M059J (cell line): ENCODE measurements at places on chromosomes 12 and 14.
A peak's percentile ranks its signal among the peaks of the same experiment; 100 is the strongest.

DNA sequence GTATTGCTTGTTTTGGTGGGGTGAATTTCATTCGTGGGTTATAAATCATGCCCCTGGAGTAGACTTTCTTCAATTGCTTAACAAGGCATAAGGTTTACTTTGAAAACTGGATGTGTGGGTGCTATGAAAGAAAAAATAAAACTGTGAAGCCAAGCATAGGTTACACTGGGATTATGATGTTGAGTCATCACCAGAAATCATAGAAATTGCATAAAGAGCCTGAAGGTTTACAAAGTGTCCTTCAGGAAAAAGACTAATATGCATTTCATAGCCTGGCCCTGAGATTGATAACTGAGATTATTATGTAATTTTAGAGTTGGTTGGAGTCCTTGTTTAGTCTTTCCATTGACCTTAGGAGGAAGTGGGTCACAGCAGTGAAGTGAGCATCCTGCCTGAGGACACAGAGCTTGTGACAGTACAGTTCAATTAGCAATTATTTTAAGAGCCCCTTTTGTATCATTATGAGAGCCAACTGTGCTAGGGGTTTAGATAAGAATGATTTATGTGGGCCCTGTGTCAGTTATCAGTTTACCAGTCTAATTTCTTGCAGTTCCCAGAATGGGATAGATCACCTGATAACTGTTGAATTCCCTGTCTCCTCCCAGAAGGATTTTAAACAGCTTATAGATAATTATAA, 13.6 kb downstream of the LRRK2 start:
- no peak for DNase-seq

- no peak for DNase-seq
These were observed 170.9 kb downstream of the SLC6A15 start for GRCh38 chr12:84741692-84742091.

DNA sequence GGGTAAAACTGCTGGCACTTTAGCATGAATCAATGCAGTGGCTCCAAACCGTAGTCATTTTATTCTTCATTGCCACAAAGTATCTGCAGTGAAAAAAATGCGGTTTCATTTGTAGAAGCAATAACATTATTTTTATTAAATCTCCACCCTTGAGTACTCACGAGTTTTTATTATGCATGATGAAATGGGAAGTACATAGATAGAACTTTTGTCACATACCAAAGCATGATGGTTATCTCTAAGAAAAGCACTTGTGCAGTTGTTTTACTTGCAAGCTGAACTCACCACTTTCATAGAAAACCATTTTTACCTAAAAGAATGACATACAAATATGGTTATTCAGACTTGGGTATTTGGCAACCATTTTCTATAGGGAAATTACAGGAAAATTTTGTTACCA, 90.3 kb downstream of the PELI2 start:
- no peak for DNase-seq

- no peak for DNase-seq
These were observed 234.7 kb downstream of the ADGRD1 start for GRCh38 chr12:131188131-131189050.

DNA sequence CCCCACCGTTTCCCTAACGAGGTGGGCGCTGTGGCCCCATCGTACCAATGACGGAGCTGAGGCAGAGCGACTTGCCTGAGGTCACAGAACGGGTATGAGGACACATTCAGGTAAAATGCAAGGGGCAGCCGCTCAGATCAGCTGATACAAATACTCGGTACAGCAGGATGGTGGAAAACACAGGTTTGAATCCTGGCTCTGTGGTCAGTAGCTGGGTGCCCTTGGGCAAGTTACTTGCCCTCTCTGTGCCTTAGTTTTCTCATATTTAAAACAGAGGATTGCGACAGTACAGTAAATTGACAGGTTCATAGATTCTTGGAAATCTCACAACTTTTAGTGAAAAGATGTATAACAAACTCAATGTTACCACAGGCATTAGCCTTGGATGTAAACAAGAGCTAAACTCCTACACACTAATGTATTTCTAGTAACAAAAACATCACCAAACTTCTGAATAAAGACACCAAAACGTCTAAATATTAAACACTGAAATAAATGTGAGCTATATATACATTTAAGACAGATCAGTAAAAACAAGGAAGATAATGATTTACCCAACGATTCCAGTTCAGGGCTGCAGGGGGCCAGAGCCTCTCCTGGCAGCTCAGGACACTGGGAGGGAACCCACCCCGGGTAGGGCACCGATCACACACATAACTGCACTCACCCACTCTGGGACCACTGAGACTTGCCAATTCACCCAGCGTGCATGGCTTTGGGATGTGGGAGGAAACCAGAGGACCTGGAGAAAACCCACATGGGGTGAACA, 128.4 kb downstream of the RBM19 start:
- DNase-seq = no peak

DNA sequence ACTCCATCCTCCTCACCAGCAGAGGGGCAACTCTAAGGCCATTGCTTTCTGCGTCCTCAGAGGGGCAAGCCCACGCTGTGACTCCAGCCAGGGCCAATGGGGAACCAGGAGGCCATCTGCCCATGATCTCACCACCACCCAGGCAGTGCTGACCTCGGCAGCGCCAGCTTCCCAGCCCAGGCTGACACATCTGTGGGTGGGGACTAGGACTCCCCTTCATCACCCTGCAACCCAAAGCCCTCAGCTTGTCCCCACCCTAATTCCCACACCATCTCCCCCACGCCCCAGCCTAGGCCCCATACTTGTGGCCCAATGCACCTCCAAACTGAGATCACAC, 58.6 kb downstream of the VWF start:
- DNase-seq = no peak

- peak; percentile 65 for DNase-seq
These were observed 354.3 kb downstream of the CEP128 start for GRCh38 chr14:80587096-80587724.

DNA sequence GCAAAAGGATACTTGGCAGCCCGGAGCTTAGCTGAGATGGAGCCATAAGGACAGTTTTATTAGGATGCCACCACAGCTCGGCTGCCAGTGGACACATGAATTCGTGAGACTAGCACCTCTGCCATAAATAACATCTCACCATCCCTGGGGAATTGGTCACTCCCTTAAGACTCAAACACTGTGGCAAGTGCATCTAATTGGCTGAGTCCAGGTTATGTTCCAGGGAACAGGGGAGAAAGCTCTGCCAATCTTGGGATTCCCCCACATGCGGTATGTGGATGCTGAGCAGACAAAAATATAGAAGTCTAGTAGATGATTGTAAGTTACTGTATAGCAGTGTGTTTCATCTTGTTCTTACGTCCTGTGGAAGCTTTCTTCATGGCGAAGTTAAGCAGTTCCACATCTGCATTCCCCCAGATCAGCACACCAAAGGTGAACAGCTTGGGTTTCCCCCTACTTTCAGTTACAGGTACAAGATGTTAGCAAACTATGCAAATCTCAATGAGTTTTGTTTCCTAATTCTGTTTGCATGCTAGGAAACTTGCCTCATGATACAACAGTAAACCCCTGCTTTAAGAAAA, 131.1 kb downstream of the ETV6 start:
- DNase-seq = no peak

- DNase-seq = peak; percentile 2
These were observed 58.3 kb downstream of the SIX1 start for GRCh38 chr14:60590991-60591414.

DNA sequence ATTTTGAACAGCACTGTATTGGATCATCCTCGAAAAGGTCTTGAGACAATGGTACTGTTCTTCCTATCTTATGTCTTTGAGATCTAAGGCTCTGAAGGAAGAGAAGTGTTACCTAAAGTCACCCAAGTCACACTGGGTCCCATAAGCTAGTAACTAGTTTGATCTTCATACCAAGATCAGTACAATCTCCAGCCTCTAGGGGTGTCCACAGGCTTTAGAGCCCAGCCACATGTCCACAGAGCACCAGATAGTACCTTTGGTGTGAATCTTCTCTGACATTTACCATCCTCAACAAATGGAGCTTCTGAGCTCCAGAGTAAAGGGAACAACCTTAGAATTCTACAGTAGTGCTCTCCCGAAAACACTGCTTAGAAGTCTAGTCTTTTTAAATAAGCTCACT, 78.7 kb downstream of the KSR2 start:
- DNase-seq = no peak

DNA sequence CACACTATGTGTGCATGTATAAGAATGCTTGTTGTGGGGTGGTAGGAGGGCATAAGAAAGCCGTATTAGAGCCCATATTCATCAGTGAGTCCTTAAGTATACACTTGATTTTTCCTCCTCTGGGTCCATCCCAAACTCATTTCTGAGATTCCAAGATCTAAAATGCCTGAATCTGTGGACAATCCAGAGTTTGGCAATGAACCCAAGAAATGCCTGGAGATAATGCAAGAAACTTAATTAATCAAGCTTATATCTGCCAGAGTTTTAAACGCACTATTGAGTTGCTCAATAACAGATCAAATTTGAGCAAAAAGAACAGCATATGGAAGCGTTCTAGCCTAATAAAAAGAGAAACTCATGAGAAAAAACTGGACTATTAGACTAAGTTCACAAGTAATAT, 143.4 kb upstream of the NAV3 start:
- no peak for DNase-seq

GRCh38 chr12:55847033-55847432, 4.3 kb upstream of the MMP19 start:
- peak; percentile 65 for DNase-seq
